Stimulated activated CD4-positive, alpha-beta T cell treated with anti-CD3 and anti-CD28 coated beads, Interleukin-4, amount 100 ng/mL, for 4 hours (primary cell): ENCODE measurements at places on chromosomes 2 and 18.

- DNase-seq: no peak
Observed at GRCh38 chr2:222290736-222291484, 7.9 kb downstream of the PAX3 start.

- DNase-seq: no peak
Observed at GRCh38 chr18:58060254-58060653, 16.2 kb downstream of the NEDD4L start.

DNA sequence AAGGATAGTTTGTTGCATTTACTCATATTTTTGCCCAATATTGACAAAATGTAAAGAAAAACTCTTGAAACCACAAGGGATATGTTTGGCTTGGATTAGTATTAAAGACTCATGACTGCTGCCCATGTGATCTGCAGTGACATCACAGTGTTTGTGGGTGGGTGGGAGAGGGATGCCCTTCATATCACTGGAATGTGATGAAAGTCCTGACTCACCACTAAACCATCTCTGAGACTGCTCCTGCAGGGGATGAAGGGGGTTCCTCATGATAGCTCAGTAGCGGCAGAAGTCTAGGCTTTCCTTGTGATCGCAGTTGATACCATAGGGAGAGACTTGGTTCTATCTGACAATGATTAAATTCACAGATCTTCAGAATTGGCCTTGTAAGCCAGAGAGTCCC, 451.2 kb downstream of the CNTNAP5 start:
- DNase-seq: no peak

- no peak for DNase-seq
Observed at GRCh38 chr2:127508631-127509034, 17.7 kb downstream of the IWS1 start.

DNA sequence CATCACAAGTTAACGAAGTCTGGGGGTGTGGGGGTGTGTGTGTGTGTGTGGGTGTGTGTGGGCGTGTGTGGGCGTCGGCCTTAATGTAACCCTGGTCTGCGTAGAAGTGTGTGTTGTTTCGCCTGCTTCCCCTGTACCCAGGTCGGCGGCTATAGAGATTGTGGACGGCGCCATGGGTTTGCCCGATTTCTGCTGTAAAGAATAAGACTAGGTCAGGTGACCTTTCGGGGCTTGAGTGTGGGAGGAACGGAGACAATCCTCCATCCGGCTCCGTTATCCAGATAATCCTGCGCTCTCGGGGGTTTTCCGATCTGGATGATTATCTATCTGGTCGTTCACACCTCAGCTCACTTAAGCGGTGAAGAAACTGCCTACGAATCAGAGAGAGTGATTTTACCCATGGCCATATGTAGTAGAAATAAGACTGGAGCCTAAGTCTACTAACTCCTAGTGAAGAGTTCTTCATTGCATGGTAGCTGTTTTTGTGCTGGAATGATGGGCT, 543 bp downstream of the HADHB start:
- DNase-seq: peak; percentile 51
